ENCODE measurements at places on chromosomes 5 and 9.

GRCh38 chr5:138666226-138666742 is 86.9 kb upstream of the CTNNA1 start:
- no peak for DNase-seq

DNA sequence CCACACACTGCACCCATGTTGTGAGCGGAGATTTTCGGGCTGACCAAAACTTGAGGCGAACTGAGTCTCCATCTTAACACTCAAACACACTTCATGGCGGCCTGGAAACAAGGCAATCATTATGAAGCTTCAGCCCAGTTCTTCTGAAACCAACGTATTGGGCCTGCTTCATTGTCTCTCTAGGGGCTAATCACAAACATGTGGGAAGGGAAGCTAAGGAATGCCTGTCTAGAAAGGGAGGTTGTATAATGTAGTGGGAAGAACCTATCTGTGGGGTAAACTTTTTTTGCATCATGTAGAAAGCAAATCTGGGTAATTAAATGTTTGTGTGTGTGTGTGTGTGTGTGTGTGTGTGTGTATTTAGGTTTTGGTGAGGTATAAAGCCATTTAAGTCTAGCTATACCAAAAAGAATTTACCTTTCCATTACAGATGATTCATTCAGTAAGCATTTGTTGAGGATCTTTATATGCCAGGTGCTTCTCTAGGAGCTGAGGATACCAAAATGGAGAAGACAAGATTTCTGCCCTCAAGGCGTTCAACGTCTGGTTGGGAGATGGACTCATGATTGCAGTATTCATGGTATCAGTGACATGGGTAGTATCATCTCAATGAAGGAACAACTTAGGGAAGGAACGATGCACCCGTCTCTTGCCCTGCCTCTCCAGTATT is 29.4 kb downstream of the SLC1A3 start:
- DNase-seq = no peak

DNA sequence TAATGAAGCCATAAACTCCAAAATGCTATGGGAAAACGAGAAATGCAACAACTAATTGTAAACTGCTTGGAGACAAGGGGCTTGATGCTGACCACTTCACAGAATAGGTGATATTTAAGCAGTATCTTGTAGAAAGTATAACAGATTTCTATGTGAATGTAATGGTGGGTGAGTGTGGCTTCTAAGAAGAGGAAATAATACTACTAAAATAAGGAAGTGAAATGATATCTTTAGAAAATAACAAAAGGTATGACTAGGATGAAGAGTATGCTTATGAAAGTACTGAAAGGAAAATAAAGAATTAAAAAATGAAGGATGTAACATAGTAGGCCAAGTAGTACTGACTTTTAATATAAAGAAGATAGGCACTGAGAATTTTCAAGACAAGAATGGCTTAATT is 94.2 kb downstream of the AGTPBP1 start:
- no peak for DNase-seq

GRCh38 chr9:138038244-138038671 is 160.7 kb downstream of the CACNA1B start:
- no peak for DNase-seq

GRCh38 chr5:172777881-172778814 is 7.2 kb upstream of the DUSP1 start:
- peak; percentile 19 for DNase-seq

- DNase-seq = no peak
Observed at GRCh38 chr5:110957934-110958333, 113.6 kb upstream of the TSLP start.

GRCh38 chr9:88826181-88826580 is 165.1 kb upstream of the S1PR3 start:
- DNase-seq = no peak

- no peak for DNase-seq
Observed at GRCh38 chr9:93593144-93593658, 16.8 kb downstream of the PHF2 start.

- DNase-seq = no peak
Observed at GRCh38 chr9:123997665-123998277, 13.8 kb upstream of the LHX2 start.

- DNase-seq = no peak
Observed at GRCh38 chr9:93261735-93262523, 78.0 kb downstream of the WNK2 start.

DNA sequence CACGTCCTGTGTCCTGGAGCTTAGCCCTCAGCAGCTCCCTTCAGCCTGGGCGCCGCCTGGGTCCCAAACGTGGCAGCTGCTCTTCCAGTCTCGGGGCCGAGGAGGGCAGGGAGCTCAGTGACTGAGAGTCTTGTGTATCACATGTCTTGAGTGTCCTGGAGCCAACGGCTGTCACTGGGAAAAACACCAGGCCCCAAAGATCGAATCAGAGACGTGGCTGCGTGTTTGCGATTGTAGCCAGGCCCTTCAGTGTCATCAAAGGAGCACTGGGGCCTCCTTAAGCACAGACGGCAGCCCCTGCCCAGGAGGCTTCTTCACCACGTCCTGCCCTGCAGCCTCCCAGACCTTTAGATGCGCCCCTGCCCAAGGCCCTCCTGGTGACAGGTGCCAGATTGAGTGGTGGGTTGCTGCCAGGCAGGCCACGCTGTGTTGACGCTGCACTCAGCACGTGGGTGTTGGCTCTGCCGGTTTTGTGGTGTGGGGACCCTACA is 5.7 kb upstream of the EXOC3 start:
- no peak for DNase-seq
